Activated naive CD4-positive, alpha-beta T cell treated with anti-CD3 and anti-CD28 coated beads, Interleukin-2, amount 10 ng/mL, durations not matched to agents 7 days and 5 days (primary cell): ENCODE measurements at places on chromosomes 3 and 15.

DNA sequence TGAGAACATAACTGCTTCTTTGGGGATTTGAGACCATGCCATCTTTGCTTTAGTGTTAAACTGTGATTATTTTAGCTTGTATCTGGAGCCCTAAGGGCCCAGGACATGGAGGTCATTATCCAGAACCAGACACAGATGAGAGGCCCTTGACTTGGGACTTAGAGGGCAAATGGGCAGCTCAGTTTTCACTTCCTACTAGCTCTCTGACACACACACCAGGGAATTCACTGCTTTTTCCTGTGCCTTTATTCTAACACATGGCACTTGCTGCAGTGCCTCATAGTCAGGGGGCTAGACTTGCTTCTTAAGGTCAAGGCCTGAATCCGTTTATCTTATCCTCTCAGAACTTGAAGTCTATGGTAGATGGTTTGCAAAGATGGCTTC lies 33.3 kb downstream of the AMOTL2 start:
- no peak for DNase-seq

DNA sequence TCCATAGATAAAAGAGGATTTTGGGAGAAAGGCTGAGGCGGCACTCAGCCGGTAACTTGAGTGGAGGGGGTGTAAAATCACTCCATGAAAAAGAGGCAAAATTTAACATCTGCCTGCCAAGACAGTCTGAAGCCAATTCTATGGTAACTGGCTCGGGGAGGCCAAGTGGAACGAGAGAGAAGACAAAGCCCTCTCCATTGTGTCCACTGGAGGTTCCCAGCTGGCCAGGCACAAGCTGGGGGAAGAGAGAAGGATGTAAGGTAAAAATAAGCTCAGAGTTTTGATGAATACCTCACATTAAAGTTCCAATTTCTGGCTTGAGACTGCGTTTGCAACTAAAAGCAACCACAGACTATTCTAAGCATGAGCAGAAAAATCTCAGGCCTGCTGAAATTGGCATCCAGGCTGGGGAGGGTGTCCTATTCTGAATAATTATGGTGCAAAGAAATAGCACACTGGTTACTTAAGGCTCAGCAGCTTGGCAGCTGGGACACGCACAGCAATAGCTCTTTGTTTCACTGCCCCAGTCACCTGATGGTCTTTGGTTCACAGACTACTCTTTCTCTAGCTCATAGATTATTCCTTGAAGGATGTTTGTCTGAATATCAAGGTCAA lies 48.8 kb downstream of the CHRD start:
- no peak for DNase-seq

DNA sequence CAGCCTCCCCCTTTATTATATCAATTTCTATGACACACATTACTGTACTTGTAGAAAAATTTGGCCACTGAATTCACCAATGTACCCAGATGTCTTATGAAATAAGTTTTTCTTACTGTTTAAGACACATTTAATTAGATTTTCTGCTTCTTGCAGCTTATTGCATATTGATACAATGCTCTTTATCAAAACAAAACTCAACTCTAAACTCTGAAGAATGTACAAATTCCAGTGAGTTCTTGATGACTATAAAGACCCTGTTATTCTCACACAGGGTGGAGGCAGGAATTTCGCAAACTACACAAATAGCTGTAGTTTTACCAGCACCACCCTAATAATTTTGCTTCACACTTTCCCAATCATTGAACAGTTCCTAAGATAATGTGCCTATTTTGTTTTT lies 22.0 kb downstream of the CMTM6 start:
- DNase-seq = no peak

DNA sequence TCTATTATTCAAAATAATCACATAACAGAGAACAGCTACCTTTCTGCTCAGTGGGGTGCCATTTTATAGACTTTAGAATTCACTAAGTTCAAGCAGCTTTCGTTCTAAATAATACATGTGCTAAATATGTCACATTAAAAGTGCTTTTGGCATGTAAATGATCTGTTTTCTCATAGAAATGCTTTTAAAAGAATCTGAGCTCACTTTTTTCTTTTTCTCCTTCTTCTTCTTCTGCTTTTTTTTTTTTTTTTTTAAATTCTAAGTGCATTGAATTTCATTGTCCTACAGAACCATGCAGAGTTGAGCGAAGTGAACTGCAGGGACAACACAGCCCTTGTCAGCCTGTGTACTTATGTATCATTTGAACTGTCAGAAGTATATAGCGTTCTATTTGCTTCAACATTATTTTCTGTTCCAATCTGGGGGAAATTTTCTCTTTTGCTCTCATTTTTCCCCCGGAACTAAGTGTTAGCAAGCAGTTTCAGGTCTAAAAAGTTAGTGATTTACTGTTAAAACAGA lies 193.8 kb upstream of the TMCO5A start:
- DNase-seq = no peak

DNA sequence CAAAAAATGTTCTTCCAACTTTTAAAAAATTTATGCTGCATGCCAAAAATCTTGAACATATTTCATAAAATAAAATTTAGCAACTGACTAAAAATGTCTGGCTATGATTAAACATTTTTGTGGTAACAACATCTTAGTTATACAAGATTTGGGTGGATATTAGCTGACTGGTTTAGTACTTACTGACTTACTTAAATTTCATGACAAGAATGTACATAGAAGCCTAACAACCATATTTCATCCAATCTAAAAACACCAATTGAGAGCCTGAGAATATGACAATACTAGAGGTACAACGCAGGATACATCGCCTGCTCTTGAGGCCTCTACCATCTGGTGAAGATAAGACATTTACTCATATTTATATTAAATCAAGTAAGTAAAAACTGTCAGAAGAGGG lies 34.6 kb downstream of the GNB4 start:
- no peak for DNase-seq

DNA sequence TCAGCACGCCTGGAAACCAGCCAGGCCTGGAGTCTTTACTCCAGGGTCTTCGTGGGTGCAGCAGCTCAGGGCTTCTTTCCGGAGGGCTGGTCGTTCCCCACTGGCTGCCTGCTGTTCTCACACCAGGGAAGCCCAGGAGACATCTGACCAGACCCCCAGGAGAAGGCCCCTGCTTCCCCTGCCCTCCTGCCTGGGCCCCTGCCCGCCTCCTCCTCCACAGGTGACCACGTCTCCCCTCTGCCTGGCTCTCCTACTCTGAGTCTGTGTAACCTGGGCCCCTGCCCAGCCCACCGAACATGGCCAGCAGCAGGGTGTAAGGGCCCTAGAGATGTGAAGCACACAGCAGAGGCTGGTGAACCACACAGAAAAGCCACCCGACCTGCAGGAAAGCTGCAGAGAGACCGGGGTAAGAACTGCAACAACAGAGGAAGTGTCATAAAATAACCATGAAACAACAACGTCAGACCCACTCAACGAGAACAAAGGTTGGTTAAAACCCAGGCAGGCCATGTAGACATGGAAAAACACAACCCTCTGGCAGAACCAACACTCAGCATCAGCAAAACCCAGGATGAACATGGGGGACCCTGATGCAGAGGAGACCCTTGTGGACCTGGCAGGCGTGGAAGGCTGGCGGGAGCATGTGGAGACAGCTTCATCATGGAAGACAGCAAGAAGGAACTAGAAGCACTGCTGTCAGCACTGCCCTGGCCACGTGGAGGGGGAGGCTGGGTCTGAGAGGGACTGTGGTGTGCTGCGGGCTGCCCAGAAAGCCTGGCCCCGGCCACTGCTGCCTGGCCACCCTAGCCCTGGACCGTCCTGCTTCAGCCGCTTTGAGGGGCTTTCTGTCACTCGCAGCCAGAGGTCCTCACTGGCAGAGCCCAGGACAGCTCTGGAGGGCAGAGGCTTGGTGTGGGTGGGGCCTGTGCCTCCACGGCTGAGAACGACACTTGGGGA lies 20.4 kb downstream of the UROC1 start:
- peak; percentile 43 for DNase-seq

GRCh38 chr3:71031914-71032521 lies 551.5 kb downstream of the FOXP1 start:
- no peak for DNase-seq

DNA sequence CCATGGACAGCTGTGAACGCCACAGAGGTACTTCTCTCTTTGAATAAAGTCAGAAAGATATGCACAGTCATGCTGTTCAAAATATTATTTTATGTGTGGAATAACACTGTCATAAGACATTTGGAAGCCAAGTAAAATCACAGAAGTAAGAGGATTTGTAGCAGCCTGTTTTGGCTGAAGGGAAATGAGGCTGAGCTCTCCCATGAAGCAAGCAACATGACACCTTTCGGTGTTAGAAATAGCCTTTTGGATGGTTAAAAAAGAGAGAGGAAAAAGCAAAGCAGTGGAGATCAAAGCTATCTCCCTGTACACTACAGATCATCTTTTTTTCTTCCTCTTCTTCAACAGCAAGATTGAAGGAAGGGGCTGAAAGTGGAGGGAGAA lies 755.3 kb downstream of the ROBO1 start:
- DNase-seq = no peak

DNA sequence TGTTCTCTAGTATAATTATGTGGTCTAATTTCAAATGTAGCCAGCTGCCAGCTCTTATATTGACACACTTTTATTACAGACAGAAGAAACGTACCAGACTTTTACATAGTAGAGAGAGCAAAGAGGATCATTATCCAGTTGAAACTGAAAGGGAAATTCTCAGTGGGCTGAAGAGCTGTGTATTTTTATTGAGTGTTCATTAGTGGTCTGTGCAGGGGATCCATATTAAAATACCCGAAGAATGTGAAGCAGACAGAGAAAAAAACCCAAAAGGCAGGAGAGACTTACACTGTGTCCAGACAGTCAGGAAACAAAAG lies 41.3 kb downstream of the MYRIP start:
- no peak for DNase-seq

DNA sequence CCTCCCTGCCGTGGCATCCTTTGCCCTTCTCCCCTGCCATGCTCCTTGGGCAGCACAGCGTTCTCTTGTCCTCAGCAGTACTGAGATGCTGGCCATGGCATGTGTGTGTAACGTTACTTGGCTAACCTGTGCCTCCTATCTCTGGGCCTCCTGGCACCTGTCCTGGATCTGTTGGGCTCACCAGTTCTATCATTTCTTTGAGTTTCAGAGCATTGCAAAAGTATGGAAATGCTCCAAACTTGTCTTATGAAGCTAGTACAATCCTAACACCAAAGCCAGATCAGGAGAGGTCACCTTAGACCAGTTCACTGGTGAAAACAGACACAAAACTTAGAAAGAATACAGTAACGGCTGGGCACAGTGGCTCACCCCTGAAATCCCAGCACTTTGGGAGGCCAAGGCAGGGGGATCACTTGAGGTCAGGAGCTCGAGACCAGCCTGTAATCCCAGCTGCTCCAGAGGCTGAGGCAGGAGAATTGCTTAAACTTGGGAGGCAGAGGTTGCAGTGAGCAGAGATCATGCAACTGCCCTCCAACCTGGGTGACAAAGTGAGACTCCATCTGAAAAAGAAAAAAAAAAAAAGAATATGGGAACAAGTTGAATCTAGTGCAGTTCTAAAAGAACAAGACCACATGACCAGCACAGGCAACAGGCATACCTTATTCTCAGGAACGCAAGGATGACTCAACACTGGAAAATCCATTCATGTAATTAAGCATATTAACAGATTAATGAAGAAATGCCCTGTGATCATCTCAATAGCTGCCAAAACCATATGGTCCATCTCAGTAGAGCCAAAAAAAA lies 62.4 kb upstream of the TRPM1 start:
- DNase-seq = no peak

DNA sequence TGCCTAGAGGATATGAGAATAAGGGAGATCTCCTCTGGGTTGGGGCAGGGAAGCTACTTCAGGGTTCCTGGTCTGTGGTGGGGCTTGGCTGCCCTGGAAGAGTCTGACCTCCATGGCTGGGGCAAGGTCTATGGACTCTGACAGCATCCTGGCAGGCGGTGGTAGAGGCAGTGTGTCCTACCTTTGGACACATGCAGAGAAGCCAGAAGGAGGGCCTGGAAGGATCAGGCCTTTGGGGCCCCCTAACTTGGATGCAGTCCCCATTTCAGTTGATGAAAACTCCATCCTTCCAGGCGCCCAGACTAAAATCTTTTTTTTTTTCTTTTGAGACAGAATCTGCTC lies 10.4 kb downstream of the SPTBN5 start:
- DNase-seq = no peak

DNA sequence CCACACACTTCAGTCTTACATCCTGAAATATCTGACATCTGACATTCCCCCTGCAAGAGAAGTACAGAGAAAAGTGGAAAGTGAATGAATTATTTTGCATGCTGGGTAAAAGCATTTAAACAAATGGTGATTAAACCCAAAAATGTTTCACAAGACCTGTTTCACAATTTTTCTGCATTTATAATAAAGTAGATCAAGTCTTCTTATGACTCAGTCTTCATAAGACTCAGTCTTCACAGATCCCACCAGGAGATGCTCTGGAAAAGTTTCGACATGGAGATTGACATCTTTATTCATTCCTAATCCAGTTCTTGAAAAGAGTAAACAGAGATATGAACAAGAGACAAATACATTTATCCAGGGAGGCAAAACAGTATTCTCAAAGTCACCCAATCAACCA lies 13.2 kb upstream of the EDC3 start:
- no peak for DNase-seq

GRCh38 chr15:100601617-100602063 lies 344 bp downstream of the LINS1 start:
- no peak for DNase-seq

- no peak for DNase-seq
Observed at GRCh38 chr15:55250941-55251340, 38.7 kb downstream of the RAB27A start.
